Nucleus accumbens (tissue), 56 donors: ENCODE measurements at places on chromosomes 1 and 21.

DNA sequence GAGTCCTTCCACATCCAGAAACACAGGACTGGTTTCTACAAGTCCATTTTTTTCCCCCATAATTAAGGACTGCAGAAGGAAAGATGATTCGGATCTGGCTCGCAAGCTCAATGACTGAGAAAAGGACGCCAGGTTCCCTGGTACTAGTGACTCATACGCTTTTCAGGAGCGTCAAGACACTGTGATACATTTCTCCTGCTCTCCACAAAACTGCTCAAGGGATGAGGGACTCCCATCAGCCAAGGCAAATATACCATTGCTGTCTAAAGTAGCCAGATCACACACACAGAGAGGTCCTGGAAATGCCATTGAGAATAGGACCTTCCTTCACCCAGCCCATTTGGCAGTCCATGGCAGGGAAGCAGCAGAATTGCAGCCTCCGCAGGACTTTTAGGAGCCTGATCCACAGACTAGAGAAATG is 253.6 kb upstream of the IRF2BP2 start:
- DNase-seq: no peak

DNA sequence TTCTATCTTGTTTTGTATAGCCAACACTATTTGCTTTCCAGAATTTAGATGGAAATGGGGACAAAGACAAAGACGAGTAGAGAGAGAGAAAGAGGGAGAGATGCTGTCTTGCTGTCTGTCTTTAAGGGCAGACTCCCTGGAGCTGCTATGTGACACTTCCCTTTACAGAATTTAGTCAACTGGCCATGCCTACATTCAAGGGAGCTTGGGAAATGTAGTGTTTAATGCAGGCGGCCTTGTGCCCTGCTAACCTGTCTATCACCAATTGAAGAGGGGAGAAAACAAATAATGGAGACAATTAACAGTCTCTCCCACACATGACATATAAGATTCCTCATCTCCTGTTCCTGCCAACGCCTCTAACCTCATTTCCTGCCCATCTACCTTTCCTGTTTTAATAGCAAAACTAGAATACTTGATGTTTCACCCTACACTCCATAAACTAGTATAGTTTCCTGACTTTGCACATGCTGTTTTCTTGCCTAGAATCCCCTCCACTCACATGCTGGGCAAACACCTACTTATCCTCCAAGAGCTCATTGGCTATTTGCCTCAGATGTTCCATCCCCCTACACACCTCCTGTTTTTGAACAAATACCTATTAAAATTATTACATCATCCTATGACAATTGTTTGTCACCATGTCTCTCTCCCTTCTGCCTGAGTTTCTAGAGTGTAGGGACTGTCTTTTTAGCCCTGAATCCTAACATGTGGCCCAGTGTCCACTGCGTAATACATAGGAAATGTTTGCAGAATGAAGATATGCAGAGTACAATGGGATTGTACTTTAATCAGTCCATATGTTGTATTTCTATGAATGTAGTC is 117.2 kb downstream of the SLC25A24 start:
- no peak for DNase-seq

DNA sequence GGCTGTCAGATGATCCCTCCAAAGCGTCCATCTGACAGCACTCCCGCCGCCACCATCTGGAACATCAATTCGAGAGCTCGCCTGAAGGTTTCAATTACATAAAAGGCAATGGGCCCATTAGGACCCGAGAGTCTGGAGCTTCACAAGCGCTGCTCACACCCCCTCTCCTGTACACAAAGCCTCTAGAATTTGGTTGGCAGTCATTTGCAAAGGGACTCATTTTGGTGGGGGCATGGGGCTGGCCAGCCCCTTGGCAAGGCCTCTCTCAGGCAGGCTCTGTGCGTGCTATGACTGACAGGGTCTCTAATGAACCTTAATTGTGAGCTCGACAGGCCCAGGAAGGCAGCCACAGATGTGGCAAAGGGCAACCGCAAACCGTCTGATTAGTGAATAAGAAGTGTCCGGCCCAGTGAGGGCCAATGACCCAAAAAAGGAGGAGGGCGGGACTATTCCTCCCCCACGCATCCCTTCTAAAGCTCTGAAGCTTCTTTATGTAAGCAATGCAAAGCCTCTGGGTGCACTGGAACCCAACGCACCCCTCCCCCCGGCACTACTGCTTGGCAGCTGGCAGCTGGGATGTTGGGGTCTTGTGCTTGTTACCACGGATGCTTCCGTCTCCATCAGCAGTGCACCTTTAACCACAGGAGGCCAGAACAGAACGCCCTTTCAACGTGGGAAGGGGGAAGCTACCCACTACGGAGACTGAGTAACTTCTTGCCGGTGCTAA is 79.4 kb downstream of the CAPZB start:
- DNase-seq: no peak

DNA sequence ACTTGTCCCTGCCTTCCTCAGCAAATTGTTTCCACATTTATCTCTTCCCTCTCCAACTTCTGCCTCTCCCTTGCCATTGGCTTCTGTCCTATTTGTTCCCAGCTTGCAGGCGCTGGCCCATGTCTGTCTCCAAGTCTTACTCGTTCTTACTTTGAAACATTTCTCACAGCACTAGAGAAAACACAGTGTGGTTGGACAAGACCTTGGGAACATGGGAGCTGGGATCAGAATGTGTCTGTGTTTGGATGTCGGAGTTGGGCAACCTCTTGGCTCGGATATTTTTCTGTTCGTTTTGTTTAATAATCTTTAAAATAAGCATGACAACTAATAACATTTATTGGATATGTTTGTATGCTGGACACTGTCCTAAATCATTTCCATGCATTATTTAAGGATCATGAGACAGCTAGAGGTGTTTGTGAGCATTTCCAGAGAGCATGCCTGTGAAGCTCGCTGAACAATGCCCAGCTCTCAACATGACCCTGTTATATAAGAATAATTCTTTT is 5.9 kb upstream of the BRWD1 start:
- no peak for DNase-seq

- no peak for DNase-seq
These were observed 21.4 kb downstream of the RUNX3 start for GRCh38 chr1:24908591-24909259.

GRCh38 chr1:29459620-29459945 is 223.3 kb downstream of the PTPRU start:
- DNase-seq: no peak

GRCh38 chr1:209882942-209883340 is 55.1 kb upstream of the SYT14 start:
- DNase-seq: no peak

DNA sequence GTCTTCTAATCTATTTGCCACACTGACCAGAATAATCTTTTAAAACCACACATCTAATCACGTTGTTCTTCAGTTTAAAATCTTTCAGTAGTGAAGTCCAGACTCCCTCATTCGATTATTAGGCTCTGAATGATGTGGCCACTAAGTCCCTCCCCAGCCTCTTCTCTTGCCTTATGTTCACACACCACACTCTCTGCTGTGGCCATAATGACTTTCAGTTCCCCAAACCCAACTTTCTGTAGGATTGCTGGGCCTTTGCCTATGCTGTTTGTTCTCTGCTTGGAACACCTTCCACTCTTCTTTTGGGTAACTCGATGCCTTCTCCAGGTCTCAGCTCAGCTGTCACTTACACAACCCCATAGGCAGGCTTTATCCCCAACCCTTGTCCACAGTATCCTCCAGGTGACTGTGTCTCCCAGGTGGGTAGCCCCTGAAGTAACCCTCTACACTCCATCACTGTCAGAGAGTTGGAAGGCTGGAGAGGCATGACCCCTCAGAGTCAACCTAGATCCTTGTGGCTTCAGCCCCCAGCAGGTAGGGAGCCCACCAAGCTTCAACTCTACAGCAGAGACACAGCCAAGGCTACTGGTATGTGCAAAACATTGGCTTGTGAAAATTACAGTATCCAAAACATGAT is 8.4 kb upstream of the SLC37A1 start:
- no peak for DNase-seq

DNA sequence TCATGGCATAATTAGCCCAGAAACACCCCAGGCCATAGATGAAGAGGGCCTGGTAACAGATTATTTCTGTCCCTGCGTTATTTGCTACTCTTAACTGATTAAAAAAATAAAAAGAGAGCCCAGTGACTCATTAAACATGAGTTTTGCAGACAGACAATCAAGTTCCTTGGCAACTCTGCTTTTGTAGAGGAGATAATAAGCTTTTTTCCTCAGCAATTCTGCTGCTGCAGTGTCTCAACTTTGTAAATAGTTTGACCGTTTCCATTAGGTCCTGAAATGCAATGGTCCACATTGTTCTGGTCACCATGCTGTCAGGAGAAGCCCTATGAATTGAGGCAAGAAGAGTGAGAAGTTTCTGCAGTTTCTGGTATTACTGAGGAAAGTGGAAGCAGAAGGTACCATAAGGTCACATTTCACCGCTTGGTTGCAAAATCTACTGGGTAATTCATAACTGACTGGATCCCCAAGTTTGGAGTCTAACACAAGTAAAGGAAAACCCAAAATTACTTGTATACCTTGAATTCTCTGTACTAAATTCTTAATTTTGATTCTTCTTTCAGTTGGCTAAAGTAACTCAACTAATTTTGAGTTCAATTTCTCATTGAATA is 139.5 kb downstream of the ZZZ3 start:
- DNase-seq: no peak

DNA sequence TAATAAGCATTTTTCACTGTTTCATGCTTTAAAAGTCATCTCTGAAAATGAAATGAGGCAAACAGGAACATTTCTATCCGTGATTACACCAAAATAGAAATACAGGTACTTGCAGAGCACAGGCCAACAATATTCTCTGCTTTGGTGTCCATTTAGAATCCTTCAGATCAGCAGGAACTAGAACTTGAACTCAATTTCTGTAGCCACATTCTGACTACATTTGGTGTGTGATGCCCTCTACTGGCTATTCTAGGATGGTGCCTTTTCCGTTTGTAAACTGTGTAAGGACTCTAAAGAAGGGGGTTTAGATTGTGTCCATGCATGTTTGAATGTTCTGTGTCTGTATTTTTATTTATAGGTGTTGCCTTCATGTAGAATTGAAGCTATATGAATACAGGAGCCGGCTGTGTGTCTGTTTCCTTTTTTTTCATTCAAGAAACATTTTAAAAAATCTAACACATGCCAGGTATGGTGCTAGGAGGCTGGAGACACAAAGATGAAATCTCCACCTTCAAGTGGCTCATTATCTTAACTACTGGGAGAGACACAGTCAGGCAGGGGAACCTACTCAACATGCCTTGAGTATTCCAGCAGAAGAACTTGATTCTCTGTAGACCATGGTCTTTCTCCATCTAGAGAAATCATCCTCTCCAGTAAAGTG is 7.6 kb upstream of the ZNF326 start:
- DNase-seq: no peak

DNA sequence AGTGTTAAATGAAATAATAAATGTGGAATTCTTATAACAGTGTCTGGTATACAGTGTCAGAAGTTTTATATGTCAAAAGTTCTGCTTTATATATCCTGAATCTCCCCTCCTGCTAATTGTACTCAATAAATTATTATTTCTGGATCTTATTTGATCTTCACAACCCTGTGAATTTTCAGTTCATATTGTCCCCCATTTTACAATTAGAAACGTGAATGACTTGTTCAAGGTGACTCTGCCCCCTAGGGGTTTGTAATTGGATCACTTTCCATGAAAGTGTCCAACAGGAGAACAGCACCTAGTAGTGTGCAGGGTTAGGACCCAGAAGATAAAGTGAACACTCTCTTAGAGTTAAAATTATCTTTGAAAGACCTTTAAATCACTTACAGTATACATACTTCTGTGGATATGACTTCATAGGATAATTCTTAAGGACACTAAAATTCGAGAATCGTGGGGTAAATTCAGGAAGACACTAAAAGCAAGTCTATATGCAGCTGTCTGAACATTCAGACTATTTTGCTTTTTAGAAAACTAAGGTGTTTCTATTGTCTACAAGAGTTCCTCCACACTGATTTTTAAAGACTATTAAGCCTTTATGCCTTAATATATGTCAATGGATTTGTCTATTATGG is 4.5 kb upstream of the DDR2 start:
- no peak for DNase-seq
